Upper lobe of left lung (tissue), 6 donors: ENCODE measurements at places on chromosomes 11 and 22. TPM values are rescaled to one million over a fixed set of nuclear protein-coding genes. Genes with fewer than 3 reads are reported as not detected.

SYNGR1 gene
- total RNA-seq = 4.7 TPM

KIRREL3 gene
- total RNA-seq = 0.22 TPM

DNA sequence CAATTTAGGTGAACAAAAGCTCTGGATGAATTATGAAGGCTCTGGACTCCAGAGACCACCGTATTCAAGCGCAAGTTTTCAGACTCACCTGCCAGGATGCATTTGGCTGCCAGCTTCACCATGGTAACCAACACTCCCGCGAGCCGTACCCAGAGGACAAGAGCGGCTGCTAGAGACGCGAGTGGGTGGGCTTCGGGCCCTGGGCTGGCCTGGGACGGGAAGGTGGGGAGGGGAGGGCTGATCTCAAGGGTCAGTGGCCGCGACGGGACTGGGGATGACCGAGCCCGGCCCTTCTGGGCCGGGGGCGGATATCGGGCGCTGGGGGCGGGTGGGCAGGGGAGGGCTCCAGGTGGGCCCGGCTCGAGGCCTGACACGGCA, 344 bp downstream of the IFT27 start:
- peak overlapping the region; percentile 80 for H3K27ac ChIP-seq
- no peaks in the 10 kb centered on the region for H3K36me3 ChIP-seq
- H3K27me3 ChIP-seq = no peaks in the 10 kb centered on the region

DNA sequence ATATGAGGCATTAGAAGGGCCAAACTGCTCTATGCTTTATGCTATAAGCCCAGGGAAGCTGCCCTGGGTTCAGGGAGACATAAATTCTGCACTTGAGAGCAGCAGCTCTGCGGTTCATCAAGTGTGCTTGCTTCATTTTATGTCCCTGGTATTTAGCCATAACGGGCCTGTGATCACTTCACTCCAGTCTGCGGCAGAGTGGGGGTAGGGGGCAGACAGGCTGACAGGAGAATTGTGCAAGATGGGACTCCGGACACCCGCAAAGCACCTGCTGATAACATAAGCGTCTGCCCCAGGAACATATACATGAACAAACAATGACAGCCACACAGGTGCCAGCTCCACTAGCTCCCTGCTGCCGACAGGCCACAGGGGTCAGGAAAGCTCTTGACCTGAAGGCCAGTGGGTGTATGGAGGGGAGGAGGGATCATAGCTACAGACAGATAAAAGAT, 56.1 kb downstream of the SMCO4 start:
- H3K36me3 ChIP-seq = peaks cover 3% of the 10 kb centered on the region
- H3K4me3 ChIP-seq = no peak overlapping the region
- H3K27ac ChIP-seq = no peak overlapping the region

DNA sequence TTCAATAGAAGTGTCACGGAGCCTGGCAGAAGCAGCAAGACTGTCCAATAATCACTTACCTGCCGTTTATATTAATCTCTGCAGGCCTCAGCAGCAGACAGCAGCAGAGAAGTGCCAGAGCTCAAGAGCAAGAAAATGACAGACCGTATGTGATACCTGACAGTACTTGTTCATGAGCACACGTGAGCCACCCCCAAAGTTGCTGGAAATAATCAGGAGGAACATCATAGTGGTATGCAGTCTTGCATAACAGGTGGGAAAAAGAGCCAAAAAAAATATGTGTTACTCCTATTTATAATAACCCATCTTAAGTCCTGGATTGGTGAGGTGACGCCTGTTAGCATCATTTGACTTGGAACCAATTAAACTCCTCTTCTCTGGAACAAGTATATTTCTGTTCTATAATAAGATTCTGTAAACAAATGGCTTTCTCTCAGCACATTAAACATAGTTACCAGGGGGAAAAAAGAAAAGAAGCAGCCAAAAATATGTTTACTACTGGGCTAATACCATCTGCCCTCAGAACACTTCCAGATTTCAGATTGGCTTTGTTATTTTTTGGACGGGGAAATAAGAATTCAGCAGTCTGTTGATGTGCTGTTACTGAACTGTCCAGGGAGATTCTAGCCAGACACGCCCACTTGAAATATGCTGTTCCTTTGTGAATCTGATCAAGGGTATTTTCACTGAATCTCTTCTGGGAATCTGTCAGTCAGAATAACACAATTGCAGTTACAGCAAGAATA, 7.9 kb upstream of the SLN start:
- DNase-seq = no peak
- H3K27ac ChIP-seq = no peak overlapping the region
- H3K27me3 ChIP-seq = no peaks in the 10 kb centered on the region
- H3K4me3 ChIP-seq = no peak overlapping the region

- no peaks in the 10 kb centered on the region for H3K27me3 ChIP-seq
- DNase-seq = peak; percentile 52
- peak overlapping the region; percentile 78 for H3K27ac ChIP-seq
- peaks cover 58% of the 10 kb centered on the region for H3K4me1 ChIP-seq
- peaks cover 8% of the 10 kb centered on the region for H3K36me3 ChIP-seq
- no peak overlapping the region for H3K4me3 ChIP-seq
Observed at GRCh38 chr22:20531404-20532201, 24.2 kb downstream of the MED15 start.

DNA sequence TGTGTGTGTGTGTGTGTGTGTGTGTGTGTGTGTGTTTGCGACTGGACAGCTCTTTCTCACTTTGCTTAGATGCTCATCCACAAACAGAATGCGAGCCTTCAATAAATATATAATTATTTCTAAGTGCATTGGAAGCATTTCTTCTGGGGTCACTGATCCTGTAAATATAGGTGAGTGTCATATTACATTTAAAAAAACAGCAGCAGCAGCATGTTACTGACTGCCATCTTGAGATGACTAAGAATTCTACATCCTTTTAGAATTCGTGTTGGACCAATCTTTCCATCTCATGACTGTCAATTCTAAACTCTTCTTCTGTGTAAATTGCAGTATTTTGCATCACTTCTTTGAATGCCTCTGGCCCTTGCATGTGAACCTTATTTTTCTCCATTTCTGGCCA, 238.0 kb upstream of the DDI1 start:
- H3K36me3 ChIP-seq = no peaks in the 10 kb centered on the region
- H3K4me3 ChIP-seq = no peak overlapping the region
- no peak for DNase-seq
- H3K4me1 ChIP-seq = no peaks in the 10 kb centered on the region
- H3K27ac ChIP-seq = no peak overlapping the region

DNA sequence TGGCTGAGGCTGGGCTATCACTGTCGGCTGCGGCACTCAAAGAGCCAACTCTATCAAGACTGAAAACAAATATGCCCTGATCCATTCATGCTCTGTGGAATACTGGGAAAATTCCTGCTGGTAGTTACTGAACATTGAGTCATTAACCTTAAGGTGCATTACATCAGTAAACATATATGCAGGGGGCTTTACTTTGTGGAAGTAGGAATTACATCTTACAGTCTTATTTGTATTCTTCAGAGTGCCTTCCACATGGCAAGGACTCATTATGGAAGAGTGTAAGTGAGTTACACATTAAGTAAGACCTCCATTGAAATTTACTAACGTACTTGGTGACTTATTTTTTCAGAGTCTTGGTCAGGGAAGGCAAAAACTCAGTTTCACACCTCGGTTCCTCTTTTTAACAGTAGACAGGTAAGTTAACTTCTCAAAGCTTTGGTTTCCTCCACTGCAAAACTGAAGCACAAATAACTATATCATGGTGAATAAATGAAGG, 4.5 kb downstream of the OR5B21 start:
- no peaks in the 10 kb centered on the region for H3K27me3 ChIP-seq
- H3K4me3 ChIP-seq = no peak overlapping the region
- DNase-seq = no peak
- H3K4me1 ChIP-seq = no peaks in the 10 kb centered on the region
- H3K27ac ChIP-seq = no peak overlapping the region

- H3K4me3 ChIP-seq = no peak overlapping the region
- no peaks in the 10 kb centered on the region for H3K27me3 ChIP-seq
- DNase-seq = no peak
- no peak overlapping the region for H3K27ac ChIP-seq
Observed at GRCh38 chr11:126154691-126155090, 56.8 kb downstream of the RPUSD4 start.

- peak overlapping the region; percentile 62 for H3K4me3 ChIP-seq
- peaks cover 39% of the 10 kb centered on the region for H3K4me1 ChIP-seq
- no peaks in the 10 kb centered on the region for H3K36me3 ChIP-seq
- DNase-seq = peak; percentile 93
- H3K27ac ChIP-seq = peak overlapping the region; percentile 84
Observed at GRCh38 chr11:111299101-111300026, 1.0 kb downstream of the POU2AF3 start.

DNA sequence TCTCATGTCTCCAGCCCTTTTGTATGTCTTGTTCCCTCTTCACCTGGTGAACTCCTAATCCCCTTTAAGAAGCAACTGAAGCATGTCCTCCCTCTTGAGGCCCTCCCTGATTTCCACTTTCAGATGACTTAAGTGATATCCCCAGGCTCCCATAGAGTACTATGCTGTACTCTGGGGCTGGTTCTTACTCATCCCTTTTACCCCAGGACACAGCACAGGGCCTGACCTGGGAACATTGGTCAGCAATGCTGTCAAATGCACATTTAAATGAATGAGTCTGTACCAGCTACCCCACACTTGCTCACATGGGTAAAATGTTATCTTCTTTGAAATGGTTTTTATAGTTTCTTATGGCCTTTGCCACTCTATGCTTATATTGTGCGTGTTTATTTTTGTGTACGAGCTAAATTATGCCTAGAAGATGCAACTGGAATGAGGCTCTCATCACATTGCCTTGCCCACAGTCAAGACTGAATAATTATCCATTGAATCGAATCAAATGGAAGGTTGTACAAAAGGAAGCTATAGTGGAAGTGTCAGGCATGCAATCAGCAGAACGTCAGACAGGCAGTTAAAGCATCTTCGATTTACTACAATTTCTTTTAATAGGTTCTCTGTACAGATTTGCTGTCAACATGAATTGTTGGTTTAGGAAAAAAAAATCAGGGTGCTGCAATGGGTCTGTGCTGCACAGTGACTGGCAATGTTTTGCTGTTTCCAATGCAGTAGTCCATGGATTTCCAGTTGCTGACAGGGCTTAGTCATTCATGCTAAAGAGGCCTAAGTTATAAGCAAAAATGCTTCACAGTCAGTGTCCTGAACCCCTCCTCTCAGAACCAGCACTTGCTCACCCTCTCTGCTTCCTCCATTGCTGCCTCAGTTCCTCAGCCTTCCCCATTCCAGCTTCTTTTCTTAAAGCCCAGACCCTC, 79.5 kb downstream of the PARVA start:
- H3K27ac ChIP-seq = no peak overlapping the region
- H3K27me3 ChIP-seq = no peaks in the 10 kb centered on the region
- H3K4me3 ChIP-seq = no peak overlapping the region
- H3K4me1 ChIP-seq = peaks cover 8% of the 10 kb centered on the region
- no peak for DNase-seq

- no peak overlapping the region for H3K4me3 ChIP-seq
- peaks cover 45% of the 10 kb centered on the region for H3K4me1 ChIP-seq
- no peak overlapping the region for H3K27ac ChIP-seq
- H3K27me3 ChIP-seq = no peaks in the 10 kb centered on the region
- H3K36me3 ChIP-seq = peaks cover 19% of the 10 kb centered on the region
Observed at GRCh38 chr11:114233755-114234154, 62.4 kb upstream of the NNMT start.

GSTP1 gene
- 1,952 TPM for total RNA-seq
